Brain microvascular endothelial cell (primary cell): ENCODE measurements at places on chromosomes 2 and 18.

GRCh38 chr2:55431982-55432627 is 12.4 kb upstream of the CCDC88A start:
- DNase-seq = no peak

DNA sequence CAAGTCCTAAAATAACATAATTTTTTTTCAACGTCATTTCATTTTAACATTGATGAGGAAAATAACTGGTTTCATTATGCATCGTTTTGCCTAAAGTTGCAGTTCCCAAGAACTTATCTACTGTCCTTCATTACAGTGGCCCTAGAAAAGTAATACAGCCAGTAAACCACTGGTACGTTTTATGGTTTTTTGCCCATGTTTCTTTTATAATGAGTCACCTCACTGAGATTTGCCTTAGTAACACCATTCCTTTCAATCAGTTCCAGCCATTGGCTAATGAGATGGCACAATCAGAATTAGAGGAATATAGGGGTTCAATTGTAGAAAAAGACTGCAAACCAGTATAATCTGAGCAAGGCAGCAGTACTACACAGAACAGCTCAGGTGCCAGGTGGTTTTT is 422.6 kb upstream of the LYPD1 start:
- peak; percentile 12 for DNase-seq

DNA sequence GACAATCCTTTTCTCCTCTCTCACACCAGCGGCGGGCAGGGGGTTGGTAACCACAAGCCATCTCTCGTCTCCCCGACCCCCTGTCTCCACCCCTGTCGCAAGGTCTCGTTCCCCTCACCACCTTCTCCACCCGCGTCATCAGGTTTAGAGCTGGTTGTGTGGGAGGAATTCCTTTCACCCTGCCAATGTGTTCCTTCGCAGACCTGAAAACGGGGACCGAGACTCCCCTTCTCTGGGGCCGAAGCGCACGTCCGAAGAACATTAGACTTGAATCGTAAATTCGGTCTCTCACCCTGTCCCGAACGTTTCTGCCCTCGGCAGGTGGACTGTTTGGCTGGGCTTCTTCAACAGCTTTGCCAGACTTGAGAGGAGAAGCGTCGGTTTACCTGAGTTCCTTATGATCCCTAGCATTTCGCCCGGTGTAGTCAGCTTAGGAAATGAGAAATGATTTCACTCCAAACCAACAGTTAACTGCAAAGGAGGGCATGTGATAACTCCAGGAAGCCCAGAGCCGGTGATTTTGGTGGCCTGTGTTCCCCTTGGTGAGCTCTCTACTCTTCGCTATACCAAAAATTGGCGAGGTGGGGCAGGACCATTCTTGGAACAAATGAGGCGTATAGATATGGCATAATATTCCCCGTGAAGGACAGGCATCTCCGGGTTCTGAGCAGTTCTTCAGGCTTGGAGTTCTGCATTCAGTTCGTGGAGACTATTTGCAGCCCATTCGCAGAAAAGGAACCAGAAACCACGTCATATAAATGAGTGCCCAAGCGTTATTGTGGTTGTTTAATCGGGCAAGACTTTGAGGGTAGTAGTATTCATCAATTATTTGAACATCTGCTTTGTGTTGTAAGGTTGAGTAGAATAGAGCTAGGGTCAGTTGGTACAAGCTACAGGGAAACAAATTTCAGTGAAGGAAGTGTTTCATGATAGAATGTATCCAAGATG is 694 bp downstream of the CFAP36 start:
- DNase-seq = peak; percentile 12

DNA sequence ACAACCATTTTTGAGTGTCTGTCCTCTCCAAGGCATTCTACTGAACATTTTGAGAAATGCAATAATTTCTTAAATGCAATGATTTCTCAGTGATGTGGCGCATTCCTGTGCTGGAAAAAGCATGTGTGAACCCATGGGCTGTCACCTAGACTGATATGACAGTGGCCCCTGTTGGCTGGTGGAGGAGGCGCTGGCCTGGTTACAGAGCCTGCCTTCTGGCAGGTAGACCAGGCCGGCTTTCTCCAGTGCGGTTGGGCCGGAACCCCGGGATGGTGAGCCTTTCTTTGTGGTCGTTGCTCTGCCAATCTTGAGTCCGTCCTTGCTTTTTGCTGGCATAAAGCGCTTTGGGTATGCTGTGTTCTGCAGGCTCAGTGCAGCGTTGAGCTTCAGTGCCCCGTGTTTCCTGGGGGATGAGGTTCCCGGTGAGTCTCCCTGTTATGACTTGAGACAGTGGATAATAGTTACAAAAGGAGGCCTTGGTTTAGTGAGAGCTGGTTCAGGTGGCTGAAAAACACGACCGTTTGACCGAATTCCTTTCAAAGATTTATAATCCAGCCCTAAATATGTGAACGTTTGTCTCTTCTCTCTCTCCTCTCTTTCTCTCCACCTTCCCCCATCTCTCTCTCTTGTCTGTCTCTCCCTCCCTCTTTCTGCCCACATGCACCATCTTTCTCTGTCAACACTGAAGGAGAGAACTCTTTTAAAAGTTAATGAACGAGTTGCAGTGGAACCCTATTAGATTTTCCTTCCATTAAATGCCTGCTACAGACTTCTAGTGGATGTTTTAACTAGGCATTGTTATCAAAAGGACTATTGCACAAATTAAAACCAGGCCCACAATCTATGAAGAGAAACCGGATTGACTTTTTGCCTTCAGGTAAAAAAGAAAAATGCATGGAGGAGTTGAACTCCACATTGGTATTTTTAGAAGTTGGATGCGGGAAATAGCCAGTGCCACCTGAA is 34.0 kb downstream of the TSHZ1 start:
- DNase-seq = no peak

- DNase-seq = no peak
Measured at GRCh38 chr2:85899849-85900248, 11.1 kb upstream of the ST3GAL5 start.

GRCh38 chr18:35071819-35072247 is 30.6 kb downstream of the MAPRE2 start:
- peak; percentile 64 for DNase-seq

GRCh38 chr2:27701676-27702075 is 38.0 kb downstream of the SLC4A1AP start:
- no peak for DNase-seq

- no peak for DNase-seq
Measured at GRCh38 chr2:72092111-72092510, 55.6 kb downstream of the CYP26B1 start.
